ENCODE measurements at places on chromosomes 5 and 9. TPM values are rescaled to one million over a fixed set of nuclear protein-coding genes. Genes with fewer than 3 reads are reported as not detected.

Gene LHX3
- total RNA-seq: not detected

Gene CORO2A
- total RNA-seq: 0.56 TPM

Gene HMMR
- total RNA-seq: 11.8 TPM

Gene CHSY3
- 25.1 TPM for total RNA-seq

Gene LCN9
- not detected for total RNA-seq

Gene LRRTM2
- total RNA-seq: under 0.01 TPM

Gene BTNL8
- not detected for total RNA-seq

Gene CCL27
- total RNA-seq: not detected

Gene FYB1
- under 0.01 TPM for total RNA-seq

Gene HACD4
- total RNA-seq: 3.5 TPM

Gene GFPT2
- total RNA-seq: 47.6 TPM

Gene PRLR
- under 0.01 TPM for total RNA-seq

Gene IL17B
- 0.38 TPM for total RNA-seq

Gene THG1L
- total RNA-seq: 17.8 TPM

Gene CATSPER3
- total RNA-seq: not detected

Gene FBP1
- not detected for total RNA-seq

Gene LIX1
- not detected for total RNA-seq

Gene PCDHA13
- under 0.01 TPM for total RNA-seq

Gene NMUR2
- total RNA-seq: not detected

Gene DOK3
- 6.8 TPM for total RNA-seq

Gene SLC36A2
- total RNA-seq: not detected

Gene EIF4E1B
- not detected for total RNA-seq

Gene HRH2
- total RNA-seq: not detected

Gene ZDHHC11B
- total RNA-seq: under 0.01 TPM

Gene KCNN2
- not detected for total RNA-seq

Gene NIM1K
- total RNA-seq: 0.58 TPM

Gene CARTPT
- total RNA-seq: not detected

Gene MCIDAS
- not detected for total RNA-seq

Gene WNT8A
- not detected for total RNA-seq

Gene PRSS3
- 6.5 TPM for total RNA-seq

Gene PPP3R2
- not detected for total RNA-seq

Gene FAM53C
- total RNA-seq: 22.8 TPM

Gene ACSL6
- under 0.01 TPM for total RNA-seq

Gene FCN2
- total RNA-seq: not detected

Gene EMB
- 15.9 TPM for total RNA-seq

Gene OSMR
- 109 TPM for total RNA-seq

Gene C5orf52
- not detected for total RNA-seq

Gene ZNF79
- 15.2 TPM for total RNA-seq

Gene PCDHAC1
- total RNA-seq: under 0.01 TPM

Gene DNAI1
- total RNA-seq: not detected

Gene FAM114A2
- total RNA-seq: 39.5 TPM

Gene JAK2
- 12.1 TPM for total RNA-seq

Gene RAD17
- total RNA-seq: 14.0 TPM

Gene FGF1
- 9.6 TPM for total RNA-seq

Gene SPINK13
- total RNA-seq: not detected

Gene HMCN2
- total RNA-seq: under 0.01 TPM

Gene ST6GALNAC4
- total RNA-seq: 33.3 TPM

Gene MED10
- total RNA-seq: 18.0 TPM

Gene SPZ1
- not detected for total RNA-seq

Gene SAPCD2
- total RNA-seq: 10.4 TPM

Gene SPATA31C1
- total RNA-seq: not detected

Gene CCNJL
- total RNA-seq: 0.85 TPM

Gene PAEP
- total RNA-seq: not detected

Gene INSL6
- not detected for total RNA-seq

Gene PLCXD3
- total RNA-seq: under 0.01 TPM

Gene IL5
- not detected for total RNA-seq

Gene SAXO1
- total RNA-seq: under 0.01 TPM

Gene C5orf24
- total RNA-seq: 36.6 TPM

Gene PTCH1
- 1.3 TPM for total RNA-seq
